ENCODE measurements at places on chromosomes 13 and 19.

- DNase-seq = no peak
Observed at GRCh38 chr19:57506163-57506562, 6.4 kb downstream of the ZNF773 start.

GRCh38 chr13:51206584-51206983, 15.6 kb upstream of the FAM124A start:
- no peak for DNase-seq

GRCh38 chr13:108947551-108948030, 318.2 kb downstream of the MYO16 start:
- DNase-seq = no peak

GRCh38 chr19:44748426-44749254, at the start of gene BCL3:
Gene BCL3 (plus strand): TSS chr19:44748708. CDS start chr19:44748791, 83 bp downstream.
- DNase-seq = peak; percentile 79

All from activated CD4-positive, CD25-positive, alpha-beta regulatory T cell treated with anti-CD3 and anti-CD28 coated beads, Interleukin-2, amount 50 U/mL, for 72 hours (primary cell).